Hematopoietic multipotent progenitor cell treated with erythropoietin and hydrocortisone succinate and interleukin-3 and kit ligand, for 15 days (in vitro differentiated cells): ENCODE measurements at places on chromosomes 6 and 20.

- DNase-seq: no peak
Measured at GRCh38 chr6:148346681-148347440, 4.2 kb downstream of the SASH1 start.

DNA sequence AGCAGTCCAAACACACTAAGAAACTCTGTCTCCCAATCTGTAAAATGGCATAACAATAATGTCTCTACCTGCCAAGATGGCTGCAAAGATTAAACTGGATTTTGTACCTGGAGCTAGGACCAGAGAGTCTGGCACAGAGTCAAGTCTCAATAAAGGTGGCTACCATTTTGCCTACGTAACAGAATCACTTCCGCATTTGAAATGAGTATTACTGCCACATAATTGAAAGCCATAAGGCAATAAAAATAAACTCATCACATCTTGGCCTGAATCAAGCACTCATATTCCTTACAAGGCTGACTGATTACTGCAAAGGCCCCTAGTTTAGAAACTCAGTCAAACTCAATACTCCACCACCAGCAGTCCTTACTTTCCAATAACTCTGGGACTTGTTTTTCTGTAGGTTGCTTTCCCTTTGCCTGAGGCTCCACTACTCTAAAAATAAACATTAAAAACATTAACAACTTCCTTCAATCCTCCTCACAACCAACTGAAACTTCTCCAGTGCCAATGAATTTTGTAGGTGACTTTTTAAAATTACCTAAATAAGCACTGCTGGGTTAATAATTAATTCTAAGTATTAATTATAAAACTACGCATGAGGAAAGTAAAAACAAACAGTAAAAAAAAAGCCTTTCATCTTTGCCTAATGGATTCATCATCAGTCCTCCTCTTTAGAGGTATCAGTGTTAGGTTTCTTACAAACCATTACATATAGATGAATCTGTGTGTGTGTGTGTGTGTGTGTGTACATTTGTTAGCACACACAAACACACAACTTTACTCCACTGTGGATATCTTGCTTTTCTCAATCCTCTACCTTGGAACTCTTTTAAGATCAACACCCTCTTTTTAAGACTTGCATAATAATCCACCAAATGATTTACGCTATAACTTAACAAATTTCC is 3.7 kb downstream of the KIF16B start:
- DNase-seq: no peak

GRCh38 chr6:151288712-151289398 is 49.1 kb downstream of the AKAP12 start:
- no peak for DNase-seq

DNA sequence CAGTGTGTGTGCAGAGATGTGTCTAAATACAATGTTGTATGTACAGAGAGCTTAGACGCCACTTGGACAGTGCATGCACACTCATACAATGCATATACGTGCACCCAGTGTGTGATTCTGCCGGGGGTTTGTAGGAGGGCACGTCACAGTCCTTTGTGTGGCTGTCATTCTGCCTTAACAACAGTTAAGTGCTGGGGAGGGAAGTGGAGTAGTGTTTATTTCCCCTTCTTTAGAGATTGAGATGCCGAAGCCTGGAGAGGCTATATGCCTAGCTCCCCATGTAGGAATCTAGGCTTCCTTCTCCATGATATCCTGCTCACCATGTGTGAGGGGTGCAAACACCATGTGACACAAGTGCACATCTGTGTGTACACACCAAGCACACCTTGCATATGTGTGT is 38.2 kb downstream of the MDFI start:
- DNase-seq: no peak

- DNase-seq: no peak
Measured at GRCh38 chr6:169082093-169082492, 171.6 kb downstream of the THBS2 start.

DNA sequence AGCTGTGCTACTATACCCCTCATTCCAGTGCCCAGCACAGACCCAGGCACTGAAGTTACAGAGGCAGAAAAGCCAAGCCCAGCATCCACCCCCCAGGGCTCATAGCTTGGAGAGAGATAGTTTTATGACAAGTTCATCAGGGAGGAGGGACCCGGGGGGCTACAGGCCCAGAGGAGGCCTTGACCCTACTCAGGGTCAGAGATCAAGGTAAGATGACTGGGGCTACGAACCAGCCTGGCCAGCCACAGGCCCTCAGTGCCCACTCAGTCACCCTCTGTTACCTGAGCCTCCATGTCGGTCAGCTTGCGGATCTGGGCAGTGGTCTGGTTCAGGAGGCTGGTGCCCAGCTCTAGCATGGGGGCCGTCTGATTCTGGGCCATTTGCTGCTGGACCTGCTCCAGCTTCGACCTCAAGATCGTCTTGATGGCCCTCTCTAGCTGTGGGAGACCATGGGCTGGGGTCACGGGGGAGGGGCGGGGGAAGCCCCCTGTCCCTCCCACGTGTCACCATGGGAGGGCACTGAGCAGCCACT is 26.1 kb downstream of the ANGPT4 start:
- DNase-seq: no peak

DNA sequence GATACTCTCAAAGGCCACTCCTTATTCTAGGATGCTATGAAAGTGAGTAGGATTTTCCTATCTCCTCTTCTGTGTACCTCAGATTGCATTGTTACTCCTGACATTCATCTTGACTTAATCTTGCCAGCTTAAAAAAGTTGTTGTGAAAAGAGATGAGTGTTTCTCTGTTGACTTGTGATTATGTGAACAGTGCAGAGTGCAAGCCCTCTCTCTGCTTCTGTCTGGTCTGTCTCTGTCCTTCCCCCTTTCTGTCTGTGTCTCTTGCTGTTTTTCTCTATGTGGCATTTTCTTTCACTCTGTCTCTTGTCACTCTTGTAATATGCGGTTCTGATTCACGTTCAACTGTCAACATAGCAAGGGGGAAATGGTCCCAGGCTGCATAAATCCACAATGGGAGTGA is 306.6 kb downstream of the FARS2 start:
- DNase-seq: no peak

DNA sequence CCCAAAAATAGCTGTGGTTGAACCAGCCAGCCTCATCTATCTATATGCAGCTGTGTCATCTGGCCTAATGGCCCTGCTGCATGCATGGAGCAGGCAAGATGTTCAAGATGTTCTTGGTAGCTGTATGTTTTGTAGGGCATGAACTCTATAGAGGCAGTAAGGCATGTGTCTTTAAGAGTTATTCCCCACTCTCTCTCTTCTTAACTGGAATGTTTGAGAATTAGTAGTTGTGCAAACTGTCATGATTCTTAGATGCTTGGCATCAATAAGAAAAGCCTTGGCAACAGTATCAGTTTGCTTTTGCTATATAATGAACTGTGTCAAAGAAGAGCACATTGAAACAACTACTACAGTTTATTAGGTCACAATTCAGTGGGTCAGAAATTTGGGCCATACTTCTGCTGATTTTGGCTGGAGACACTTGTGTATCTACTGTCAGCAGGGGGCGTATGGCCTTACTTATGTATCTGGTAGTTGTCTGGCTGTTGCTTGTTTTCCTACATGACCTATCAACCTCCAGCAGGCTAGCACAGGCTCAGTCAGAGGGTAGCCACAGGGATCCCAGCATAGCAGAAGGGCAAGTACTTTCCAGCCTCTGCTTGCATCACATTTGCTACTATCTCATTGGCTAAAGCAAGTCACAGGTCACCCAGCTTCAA is 56.1 kb upstream of the LAMP5 start:
- no peak for DNase-seq
